HepG2 (cell line): ENCODE measurements at places on chromosomes 11 and 22. TPM values are rescaled to one million over a fixed set of nuclear protein-coding genes. Genes with fewer than 3 reads are reported as not detected.

Gene DERL3
- total RNA-seq = not detected in 2 replicates

Gene ADAMTS15
- total RNA-seq = 0.02 TPM in 1 of 2 replicates, not detected in the other

Gene GAB4
- total RNA-seq = not detected in 2 replicates

Gene INPP5J
- total RNA-seq = 0.15 and 0.24 TPM in 2 replicates

DNA sequence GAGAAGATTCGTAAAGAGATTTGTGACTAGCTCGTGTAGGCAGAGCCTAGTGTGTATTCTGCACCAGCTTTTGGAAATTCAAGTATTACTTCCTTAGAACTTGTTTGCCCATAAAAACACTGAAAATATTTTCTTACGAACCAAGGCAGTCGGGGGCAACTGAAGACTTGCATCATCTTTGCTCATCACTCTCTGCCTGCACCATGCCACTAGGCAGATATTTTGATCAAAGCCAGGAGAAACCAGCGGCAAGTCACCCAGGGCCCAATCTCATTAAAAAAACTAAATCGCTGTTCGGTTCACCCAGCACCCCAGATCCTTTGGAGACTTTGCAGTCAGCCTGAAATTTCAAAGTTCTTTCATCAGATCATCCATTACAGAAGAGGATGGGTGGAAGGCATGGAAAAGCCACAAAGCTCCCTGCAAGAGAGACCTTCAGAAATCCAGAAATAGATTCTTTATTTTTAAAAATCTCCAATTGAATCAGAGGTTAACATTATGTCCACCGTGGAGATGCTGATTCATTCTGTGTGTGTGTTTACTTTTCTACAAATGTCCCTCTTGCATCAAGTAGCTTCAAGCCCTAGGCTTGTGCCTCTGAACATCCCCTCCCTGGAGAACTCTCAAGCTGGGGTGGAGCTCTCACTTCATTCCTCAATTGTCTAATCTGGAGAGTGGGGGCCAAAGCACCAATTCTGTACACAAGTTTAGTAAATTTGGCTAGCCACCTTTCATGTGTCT lies 78.4 kb downstream of the ETS1 start:
- no peaks in the 10 kb centered on the region for H3K27me3 ChIP-seq
- no peak for DNase-seq
- H3K4me1 ChIP-seq = no peaks in the 10 kb centered on the region
- H3K27ac ChIP-seq = no peak overlapping the region
- no peak overlapping the region for H3K4me3 ChIP-seq

DNA sequence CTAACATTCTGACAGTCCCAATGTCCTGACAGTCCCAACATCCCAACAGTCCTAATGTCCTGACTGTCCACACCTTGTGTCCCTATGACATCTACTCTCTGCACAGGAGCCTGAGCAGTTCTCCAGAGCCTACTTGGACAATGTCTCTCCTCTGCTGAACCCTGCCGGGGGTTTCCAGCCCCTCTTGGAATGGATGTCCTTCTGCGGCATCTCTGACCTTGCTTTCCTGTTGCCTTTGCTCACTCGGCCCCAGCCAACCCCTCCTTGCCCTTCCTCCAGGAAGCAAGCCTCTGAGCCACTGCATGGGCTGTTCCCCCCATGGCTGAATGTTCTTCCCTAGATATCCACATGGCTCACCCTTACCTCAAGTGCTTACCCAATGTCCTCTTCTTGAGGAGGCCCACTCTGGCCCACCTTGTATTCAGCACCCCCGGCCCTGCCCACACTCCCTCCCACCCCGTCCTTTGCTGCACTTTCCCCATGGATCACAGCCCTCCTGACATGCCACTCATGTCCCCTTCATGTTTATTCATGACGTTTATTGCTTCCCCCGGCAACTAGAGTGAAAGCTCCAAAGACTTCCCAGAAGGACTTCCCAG lies 59.5 kb downstream of the DHCR7 start:
- H3K4me3 ChIP-seq = no peak overlapping the region
- peaks cover 12% of the 10 kb centered on the region; the same call in 1 of the 2 replicates for H3K4me1 ChIP-seq
- no peak overlapping the region for H3K27ac ChIP-seq

DNA sequence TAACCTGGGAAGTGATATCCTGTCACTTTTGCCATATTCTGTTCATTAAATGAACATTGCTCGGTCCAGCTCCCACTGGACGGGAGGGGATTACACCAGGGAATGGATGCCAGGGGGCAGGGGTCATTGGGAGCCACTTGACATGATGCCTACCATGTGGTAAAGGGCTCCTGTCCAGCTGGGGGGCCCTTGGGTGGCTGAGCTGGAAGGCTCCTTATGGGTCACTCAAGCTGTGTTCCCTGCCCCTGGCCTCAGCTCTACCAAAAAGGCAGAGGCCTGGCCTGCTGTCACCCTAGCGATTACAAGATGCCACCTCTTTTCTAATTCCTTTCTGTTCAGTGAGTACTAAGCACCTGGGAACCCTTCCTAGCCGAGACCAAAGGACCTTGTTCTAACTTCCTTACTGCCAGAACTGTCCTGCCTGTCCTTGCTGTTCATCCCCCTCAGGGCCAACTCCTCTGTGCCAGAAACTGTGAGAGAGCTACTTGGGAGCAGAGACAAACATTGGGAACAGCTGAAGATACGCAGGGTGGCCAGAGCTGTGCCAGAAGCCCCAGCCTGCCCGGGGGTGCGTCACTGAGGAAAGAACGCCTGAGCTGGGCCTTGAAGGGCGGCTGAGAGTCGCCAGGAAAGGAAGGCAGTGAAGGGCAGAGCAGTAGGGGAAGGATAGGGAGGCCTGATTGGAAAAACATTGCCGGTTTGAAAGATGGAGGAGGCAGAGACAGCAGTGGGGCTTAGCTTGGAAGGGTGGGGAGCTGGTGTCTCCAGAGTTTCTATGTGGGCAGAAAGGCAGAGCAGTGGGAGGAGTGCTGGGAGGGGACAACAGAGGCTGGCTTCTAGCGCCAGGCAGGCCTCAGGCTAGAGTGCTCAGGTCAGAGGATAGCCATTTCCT lies 12.7 kb upstream of the UVRAG start:
- peak overlapping the region; percentile 18 for H3K27ac ChIP-seq
- peaks cover 9% of the 10 kb centered on the region for H3K36me3 ChIP-seq
- no peak for DNase-seq
- H3K27me3 ChIP-seq = no peaks in the 10 kb centered on the region

GRCh38 chr11:19846654-19847305 lies 134.1 kb downstream of the NAV2 start:
- H3K36me3 ChIP-seq = no peaks in the 10 kb centered on the region
- peaks cover 19% of the 10 kb centered on the region for H3K4me1 ChIP-seq
- no peak overlapping the region for H3K27ac ChIP-seq

DNA sequence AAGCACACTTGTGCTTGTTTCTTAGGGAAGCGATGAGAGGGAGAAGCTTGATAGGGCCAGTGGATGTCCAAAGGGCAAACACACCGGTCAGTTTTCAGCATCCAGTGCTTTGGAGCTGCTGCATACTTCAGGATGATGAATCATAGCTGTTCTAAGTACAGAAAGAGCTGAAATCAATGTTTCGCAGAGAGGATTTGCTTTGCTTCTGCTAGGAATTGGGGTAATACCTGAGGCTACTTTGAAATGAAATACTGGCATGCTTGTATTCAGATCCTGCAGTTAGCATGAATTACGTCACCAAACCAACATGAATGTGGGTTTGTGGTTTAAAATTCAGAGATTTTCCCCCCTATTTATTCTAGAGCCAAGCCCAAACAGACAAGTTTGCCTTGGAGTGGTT lies 41.7 kb upstream of the SC5D start:
- H3K36me3 ChIP-seq = no peaks in the 10 kb centered on the region
- no peaks in the 10 kb centered on the region; the same call in 2 of the 3 replicates for H3K27me3 ChIP-seq
- DNase-seq = no peak
- H3K4me1 ChIP-seq = no peaks in the 10 kb centered on the region

DNA sequence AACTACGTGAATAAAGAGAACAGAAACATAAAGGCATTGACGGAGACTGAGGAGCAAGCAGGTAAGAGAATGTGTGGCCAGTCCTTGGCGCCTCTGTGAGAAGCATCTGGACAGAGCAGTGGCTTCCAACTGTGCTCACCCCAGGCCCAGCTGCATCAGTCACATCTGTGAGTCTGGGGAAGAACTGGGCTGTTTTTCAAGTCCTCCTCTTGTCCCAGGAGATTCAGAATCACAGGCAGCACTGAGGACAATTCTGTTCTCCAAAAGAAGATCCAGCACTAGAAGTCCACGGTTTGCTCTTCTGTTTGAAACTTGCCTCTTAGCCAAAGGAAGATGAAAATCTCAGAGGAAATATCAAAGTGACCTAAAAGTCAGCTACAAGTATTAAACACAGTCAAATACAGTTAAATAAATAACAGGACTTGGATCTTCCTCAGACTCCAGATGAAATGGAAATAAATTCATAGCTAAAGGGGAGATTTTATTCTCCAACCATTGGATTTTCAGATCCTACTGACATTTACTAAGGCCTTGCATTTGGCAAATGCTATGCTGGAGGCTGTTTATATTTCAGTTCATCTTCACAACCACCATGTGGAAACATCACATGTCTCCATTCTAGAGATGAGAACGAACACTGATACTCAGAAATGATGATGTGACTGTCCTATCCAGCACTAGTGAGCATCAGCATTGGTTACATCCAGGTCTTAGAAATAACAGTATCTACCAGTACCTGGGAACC lies 14.1 kb downstream of the FAM181B start:
- no peak for DNase-seq
- H3K4me1 ChIP-seq = no peaks in the 10 kb centered on the region
- no peak overlapping the region for H3K27ac ChIP-seq
- no peaks in the 10 kb centered on the region for H3K36me3 ChIP-seq
- no peak overlapping the region for H3K4me3 ChIP-seq

- no peak overlapping the region for H3K4me3 ChIP-seq
- H3K36me3 ChIP-seq = no peaks in the 10 kb centered on the region
- no peak overlapping the region for H3K27ac ChIP-seq
- H3K27me3 ChIP-seq = peaks cover 9% of the 10 kb centered on the region
- H3K4me1 ChIP-seq = no peaks in the 10 kb centered on the region
Measured at GRCh38 chr22:20159076-20159475, 8.2 kb upstream of the CCDC188 start.

DNA sequence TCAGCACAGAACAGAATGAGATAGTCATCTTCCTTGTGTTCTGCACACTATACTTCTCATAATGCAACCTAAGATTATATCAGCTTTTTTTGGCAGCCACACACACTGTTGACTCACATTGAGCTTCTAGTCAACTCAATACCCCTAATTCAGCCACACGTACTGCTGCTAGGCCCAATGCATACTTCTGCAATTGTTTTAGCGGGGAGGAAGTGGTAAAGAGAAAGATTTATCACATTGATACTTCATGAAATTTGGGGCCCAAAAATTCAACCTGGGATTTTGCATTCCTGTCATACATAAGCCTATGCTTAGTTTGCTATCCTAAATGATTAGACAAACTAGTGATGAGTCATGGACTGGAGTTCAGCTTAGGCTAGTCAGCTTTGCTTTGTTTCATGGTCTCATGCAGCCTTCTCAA lies 8.6 kb upstream of the UPB1 start:
- H3K4me3 ChIP-seq = no peak overlapping the region
- H3K27ac ChIP-seq = no peak overlapping the region
- H3K36me3 ChIP-seq = no peaks in the 10 kb centered on the region
- DNase-seq = peak; percentile 44
- peaks cover 59% of the 10 kb centered on the region for H3K4me1 ChIP-seq

- no peaks in the 10 kb centered on the region for H3K4me1 ChIP-seq
- no peak for DNase-seq
- no peaks in the 10 kb centered on the region for H3K27me3 ChIP-seq
- H3K4me3 ChIP-seq = no peak overlapping the region
- H3K27ac ChIP-seq = no peak overlapping the region
Measured at GRCh38 chr11:77262803-77263202, 38.7 kb downstream of the GDPD4 start.

DNA sequence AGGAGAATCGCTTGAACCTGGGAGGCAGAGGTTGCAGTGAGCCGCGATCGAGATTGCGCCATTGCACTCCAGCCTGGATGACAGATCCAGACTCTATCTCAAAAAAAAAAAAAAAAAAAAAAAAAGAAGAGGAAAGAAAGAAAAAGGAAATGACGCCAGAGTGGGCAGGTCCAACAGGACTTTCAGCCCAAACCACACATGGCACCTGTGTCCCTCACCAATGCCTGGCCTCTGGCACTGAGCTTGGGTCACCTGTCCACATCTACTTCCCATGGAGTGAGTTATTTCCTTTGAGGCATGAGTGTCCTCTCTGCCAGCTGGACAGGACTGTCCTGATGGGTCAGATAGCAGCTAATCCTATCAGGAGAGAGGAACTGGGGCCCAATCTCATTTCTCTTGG lies 15.2 kb upstream of the GCAT start:
- no peak for DNase-seq
- H3K4me1 ChIP-seq = peaks cover 45% of the 10 kb centered on the region
- no peaks in the 10 kb centered on the region for H3K36me3 ChIP-seq
- no peak overlapping the region for H3K4me3 ChIP-seq
- H3K27ac ChIP-seq = no peak overlapping the region

Gene SLC22A8
- 0.04 TPM in 1 of 2 replicates, not detected in the other for total RNA-seq

GRCh38 chr22:49359076-49359475 lies 468.6 kb downstream of the BRD1 start:
- H3K27ac ChIP-seq = no peak overlapping the region
- H3K4me3 ChIP-seq = no peak overlapping the region
- no peaks in the 10 kb centered on the region for H3K4me1 ChIP-seq
- no peak for DNase-seq

GRCh38 chr22:26374391-26375026 lies 54.6 kb upstream of the ASPHD2 start:
- H3K4me3 ChIP-seq = no peak overlapping the region
- H3K4me1 ChIP-seq = no peaks in the 10 kb centered on the region
- no peaks in the 10 kb centered on the region for H3K36me3 ChIP-seq

- H3K36me3 ChIP-seq = no peaks in the 10 kb centered on the region
- no peak for DNase-seq
- peaks cover 18% of the 10 kb centered on the region for H3K4me1 ChIP-seq
- H3K27ac ChIP-seq = no peak overlapping the region
- no peak overlapping the region for H3K4me3 ChIP-seq
Measured at GRCh38 chr11:34235591-34236071, 122.2 kb downstream of the ABTB2 start.

GRCh38 chr11:68680541-68681231 lies 3.7 kb upstream of the GAL start:
- H3K27ac ChIP-seq = no peak overlapping the region
- H3K36me3 ChIP-seq = no peaks in the 10 kb centered on the region

DNA sequence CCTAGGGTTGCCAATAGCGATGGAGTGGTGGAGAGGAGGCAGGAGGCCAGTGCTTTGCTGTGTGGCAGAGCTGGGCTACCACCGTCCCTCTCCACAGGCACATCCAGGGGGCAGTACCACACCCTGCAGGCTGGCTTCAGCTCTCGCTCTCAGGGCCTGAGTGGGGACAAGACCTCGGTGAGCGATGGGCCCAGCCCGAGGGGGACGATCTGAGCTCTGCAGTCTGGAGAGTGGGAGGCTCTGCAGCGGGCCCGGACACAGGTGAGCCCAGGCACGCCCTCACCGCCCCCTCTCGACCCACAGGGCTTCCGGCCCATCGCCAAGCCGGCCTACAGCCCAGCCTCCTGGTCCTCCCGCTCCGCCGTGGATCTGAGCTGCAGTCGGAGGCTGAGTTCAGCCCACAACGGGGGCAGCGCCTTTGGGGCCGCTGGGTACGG lies 2.5 kb downstream of the PKP3 start:
- H3K4me3 ChIP-seq = peak overlapping the region; percentile 54
- peak; percentile 60 for DNase-seq
- H3K27ac ChIP-seq = peak overlapping the region; percentile 44
- no peaks in the 10 kb centered on the region; the same call in 2 of the 3 replicates for H3K27me3 ChIP-seq

Gene C22orf42
- total RNA-seq = not detected in 2 replicates

- H3K36me3 ChIP-seq = no peaks in the 10 kb centered on the region
- no peaks in the 10 kb centered on the region for H3K4me1 ChIP-seq
- peaks cover 30% of the 10 kb centered on the region; the same call in 2 of the 3 replicates for H3K27me3 ChIP-seq
- DNase-seq = no peak
- no peak overlapping the region for H3K4me3 ChIP-seq
Measured at GRCh38 chr11:92222701-92223100, 1.9 kb upstream of the FAT3 start.
